Karpas-422 (cell line): ENCODE measurements at places on chromosomes 3 and 15.
A peak's percentile ranks its signal among the peaks of the same experiment; 100 is the strongest.

GRCh38 chr3:110343945-110344344 lies 727.7 kb upstream of the NECTIN3 start:
- no peak for DNase-seq
- no peak overlapping the region for H3K4me3 ChIP-seq
- H3K27me3 ChIP-seq, result no peaks in the 10 kb centered on the region
- no peak overlapping the region for H3K27ac ChIP-seq

- no peak overlapping the region for H3K4me3 ChIP-seq
- no peak overlapping the region for H3K27ac ChIP-seq
- no peaks in the 10 kb centered on the region for H3K36me3 ChIP-seq
- no peaks in the 10 kb centered on the region for H3K4me1 ChIP-seq
- H3K27me3 ChIP-seq, result no peaks in the 10 kb centered on the region
Observed at GRCh38 chr15:77309392-77309791, 110.5 kb downstream of the PEAK1 start.

- peak within 1 kb of the TSS; percentile 82 for H3K4me3 ChIP-seq
- H3K27me3 ChIP-seq, result no peaks in the 10 kb centered on the region
- peaks cover 48% of the 10 kb centered on the region for H3K4me1 ChIP-seq
Observed at GRCh38 chr3:49017971-49018706, at the start of gene DALRD3. Gene DALRD3 (minus strand): TSS chr3:49018580. CDS start chr3:49018564, 16 bp downstream.

GRCh38 chr3:55647670-55648069 lies 160.6 kb upstream of the WNT5A start:
- DNase-seq, result no peak
- no peak overlapping the region for H3K4me3 ChIP-seq
- H3K36me3 ChIP-seq, result no peaks in the 10 kb centered on the region
